Stimulated activated CD8-positive, alpha-beta memory T cell treated with anti-CD3 and anti-CD28 coated beads, Interleukin-4, amount 100 ng/mL, for 1 hour (primary cell): ENCODE measurements at places on chromosomes 11 and 22.

- no peak for DNase-seq
Observed at GRCh38 chr11:121534131-121535093, 81.6 kb upstream of the SORL1-AS1 start.

GRCh38 chr11:72084965-72085364 is 4.3 kb downstream of the LRRC51 start:
- no peak for DNase-seq

DNA sequence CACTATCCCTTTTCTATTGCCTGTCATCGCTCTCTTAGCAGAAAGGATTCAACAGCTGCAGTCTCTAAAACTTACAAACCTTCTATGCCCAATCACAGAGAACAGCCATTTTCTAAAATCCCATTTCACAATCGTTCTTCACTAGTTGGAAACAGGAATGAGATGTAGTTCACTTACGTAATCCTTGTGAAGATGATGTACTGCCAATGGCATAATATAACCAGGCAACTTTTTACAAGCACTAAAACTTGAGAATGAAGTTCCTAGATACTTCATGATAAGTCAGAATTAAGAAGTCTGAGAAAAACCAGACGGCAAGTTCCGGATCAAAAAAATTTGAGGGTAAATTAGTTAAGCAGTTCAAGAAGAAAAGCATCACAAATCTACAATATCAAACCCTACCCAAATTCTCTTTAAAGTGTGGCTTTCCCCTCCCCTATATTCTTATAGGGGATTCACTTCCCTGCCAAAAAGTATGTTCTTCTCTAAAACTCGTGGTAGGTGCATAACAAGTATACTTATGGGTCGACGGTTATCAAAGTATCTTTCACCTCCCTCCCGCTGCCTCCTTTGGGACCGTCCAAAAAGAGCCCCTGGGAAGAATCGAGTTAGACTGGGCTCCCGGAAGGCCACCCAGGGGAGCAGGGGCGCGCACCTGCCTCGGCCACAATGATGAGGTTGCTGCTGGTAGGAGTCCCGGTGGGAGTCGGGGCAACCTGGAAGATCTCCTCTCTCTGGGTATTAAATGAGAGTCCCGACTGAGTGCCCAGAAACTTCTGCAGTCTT is 666 bp downstream of the MSANTD4 start:
- DNase-seq: no peak

GRCh38 chr11:74682731-74683278 is 48.4 kb downstream of the CHRDL2 start:
- no peak for DNase-seq

- DNase-seq: no peak
Observed at GRCh38 chr22:44439356-44440223, 58.4 kb downstream of the RTL6 start.

- DNase-seq: no peak
Observed at GRCh38 chr11:104783241-104783640, 115.0 kb downstream of the CASP12 start.
